ENCODE measurements at places on chromosomes 11 and 22.

- DNase-seq, result peak; percentile 28
Measured at GRCh38 chr11:34316347-34317035, 41.3 kb downstream of the ABTB2 start.

DNA sequence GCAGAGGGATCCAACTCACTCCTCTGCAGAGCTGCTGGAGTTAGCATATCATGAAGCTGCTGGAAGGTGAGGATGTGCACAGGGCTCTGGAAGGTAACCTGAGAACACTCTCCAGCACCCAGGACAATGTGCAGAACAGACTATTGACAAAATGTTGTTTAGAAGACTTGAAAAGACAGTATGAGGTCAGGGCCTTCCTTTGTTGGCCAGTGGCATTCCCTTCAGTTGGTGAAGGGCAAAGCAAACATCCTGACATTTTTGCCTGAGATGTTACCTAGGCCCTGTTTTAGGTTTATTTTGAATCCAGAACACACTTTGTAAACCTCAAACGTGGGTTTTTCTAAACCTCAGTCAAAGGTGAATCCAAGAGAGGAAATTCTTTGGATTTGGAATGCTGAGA is 67.8 kb downstream of the DEPDC5 start:
- DNase-seq, result no peak

DNA sequence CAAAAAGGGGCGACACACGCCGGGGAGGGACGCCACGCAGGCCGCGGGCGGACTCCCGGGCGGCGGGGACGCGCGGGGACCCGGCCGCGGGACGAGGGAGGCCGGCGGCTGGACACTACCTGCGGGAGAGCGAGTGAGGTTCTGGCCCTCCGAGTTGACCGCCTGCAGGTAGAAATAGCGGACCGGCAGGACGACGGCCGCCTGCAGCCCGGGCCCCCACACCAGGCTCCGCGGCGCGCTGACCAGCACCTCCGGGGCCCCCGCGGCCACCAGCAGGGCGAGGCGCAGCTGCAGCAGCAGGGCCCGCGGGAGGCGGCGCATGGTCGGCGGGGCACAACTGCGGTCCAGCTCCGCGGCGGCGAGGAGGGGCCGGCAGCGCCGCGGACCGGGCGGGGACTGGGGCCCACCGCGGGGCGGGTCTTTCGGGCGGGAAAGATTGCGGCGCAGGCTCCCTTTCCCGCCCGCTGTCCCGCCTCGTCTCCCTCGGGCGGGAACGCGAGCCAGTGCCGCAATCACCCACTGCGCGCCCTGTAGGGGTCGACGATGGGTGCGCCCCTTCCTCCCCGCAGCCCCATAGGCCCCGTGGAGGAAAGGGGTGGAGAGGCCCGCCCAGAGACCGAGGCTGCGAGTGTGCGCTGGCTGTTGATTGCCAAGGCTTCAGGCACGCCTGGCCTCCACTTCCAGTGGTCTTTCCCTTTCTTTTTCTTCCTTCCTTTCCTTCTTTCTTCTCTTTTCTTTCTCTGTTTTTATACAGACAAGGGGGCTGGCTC is at the start of gene POGLUT3:
Gene POGLUT3, minus strand, starts transcription at position 339 of the 770 bp plus-strand sequence. Its CDS starts 18 bp downstream, at position 321.
- no peak for DNase-seq

GRCh38 chr11:10931761-10932670 is 74.2 kb upstream of the ZBED5 start:
- peak; percentile 59 for DNase-seq

GRCh38 chr22:25420925-25421904 is 143.3 kb upstream of the GRK3 start:
- no peak for DNase-seq
